NCI-H748 treated with DMSO at 0.1 percent for 48 hours (cell line): ENCODE measurements at places on chromosomes 6 and 20.

DNA sequence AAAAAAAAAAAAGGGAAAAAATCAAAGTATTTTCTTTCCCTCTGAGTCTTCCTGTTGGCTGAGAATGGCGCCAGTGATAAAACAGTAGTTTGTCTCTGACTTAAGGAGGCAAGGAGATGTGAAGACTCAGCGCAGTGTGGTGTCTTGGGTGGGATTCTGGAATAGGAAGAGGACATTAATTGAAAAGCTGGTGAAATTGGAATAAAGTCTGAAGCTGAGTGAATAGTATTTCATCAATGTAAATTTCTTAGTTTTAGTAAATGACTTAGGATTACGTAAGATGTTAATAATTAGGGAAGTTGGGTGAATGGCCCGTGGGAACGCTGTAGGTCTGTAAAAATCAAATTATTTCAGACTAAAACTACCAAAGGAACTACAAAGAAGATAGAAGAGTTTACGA, 122.8 kb upstream of the ZNF217 start:
- DNase-seq = no peak

DNA sequence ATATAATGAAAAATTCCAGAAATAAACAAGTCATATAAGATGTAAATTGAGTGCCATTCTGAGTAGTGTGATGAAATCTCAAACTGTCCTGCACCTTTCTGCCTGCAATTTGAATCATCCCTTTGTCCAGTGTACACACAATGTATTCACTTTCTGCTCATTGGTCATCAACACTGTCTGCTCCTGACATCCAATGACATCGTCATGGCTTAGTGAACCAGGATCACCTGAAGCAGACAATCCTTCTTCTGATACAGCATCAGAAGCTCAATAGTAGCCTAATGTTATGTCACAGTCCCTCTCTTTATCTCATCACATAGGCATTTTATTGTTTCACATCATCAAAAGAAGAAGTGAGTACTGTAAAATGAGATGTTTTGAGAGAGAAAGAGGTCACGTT, 366.3 kb downstream of the RFPL4B start:
- no peak for DNase-seq

GRCh38 chr6:11427091-11427722, 110.3 kb upstream of the TMEM170B start:
- no peak for DNase-seq

GRCh38 chr6:4801491-4802110, 25.4 kb downstream of the CDYL start:
- DNase-seq = no peak

- DNase-seq = no peak
These were observed 584.1 kb upstream of the FLRT3 start for GRCh38 chr20:14921513-14921912.

- no peak for DNase-seq
These were observed 104.1 kb downstream of the TCP11 start for GRCh38 chr6:35036828-35037663.

GRCh38 chr6:152110886-152111820, 303.7 kb downstream of the ESR1 start:
- no peak for DNase-seq

- no peak for DNase-seq
These were observed 106.4 kb upstream of the CEP162 start for GRCh38 chr6:84333842-84334241.

- no peak for DNase-seq
These were observed 119.1 kb downstream of the GMDS start for GRCh38 chr6:2126351-2126750.

GRCh38 chr20:35172434-35172806, 548 bp downstream of the PROCR start:
- DNase-seq = no peak

DNA sequence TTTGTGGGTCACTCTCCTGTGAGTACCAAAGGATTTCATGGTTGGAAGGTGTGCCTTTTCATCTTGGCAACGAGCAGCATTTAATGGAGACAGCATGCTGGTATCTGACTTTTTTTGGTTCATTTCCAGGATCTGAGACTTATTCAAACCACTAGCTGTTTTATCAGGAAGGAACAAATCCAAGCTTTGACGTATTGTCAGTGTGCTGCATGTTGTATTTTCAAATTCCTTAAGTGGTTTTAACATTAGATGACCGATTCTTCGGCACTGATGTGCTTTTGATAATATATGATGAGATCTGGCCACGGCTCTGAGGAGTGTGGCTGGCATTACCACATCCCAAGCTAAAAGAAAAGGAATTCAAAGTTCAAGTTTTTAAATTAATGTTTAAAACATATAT, 6.4 kb downstream of the RMND1 start:
- DNase-seq = no peak
